Esophagus muscularis mucosa (tissue), 4 donors: ENCODE measurements at places on chromosomes 13 and 19. TPM values are rescaled to one million over a fixed set of nuclear protein-coding genes. Genes with fewer than 3 reads are reported as not detected.

GRCh38 chr19:3863648-3864047 is 5.2 kb downstream of the ZFR2 start:
- no peak for DNase-seq
- H3K27me3 ChIP-seq = peaks cover 6% of the 10 kb centered on the region
- no peak overlapping the region for H3K27ac ChIP-seq
- no peak overlapping the region for H3K4me3 ChIP-seq
- peaks cover 2% of the 10 kb centered on the region for H3K4me1 ChIP-seq
- no peaks in the 10 kb centered on the region for H3K36me3 ChIP-seq

DNA sequence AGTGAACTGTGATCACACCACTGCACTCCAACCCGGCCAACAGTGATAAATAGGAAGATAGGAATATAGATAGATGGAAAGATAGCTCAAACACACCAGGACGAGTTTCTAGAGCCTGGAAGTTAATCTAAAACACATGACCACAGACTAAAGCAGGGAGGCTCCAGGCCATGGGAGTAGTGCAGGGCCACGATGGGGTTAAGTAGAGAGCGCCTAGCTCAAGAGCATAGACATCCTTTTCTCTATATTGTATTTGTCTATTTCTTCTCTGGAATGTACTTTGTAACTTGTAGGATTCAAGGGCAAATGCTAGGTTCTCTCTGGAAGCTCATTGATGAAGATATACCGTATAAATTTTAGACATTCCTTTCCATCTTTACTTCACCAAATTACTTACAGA is 69.6 kb downstream of the ZAR1L start:
- H3K27ac ChIP-seq = no peak overlapping the region
- DNase-seq = no peak
- H3K4me1 ChIP-seq = peaks cover 29% of the 10 kb centered on the region
- peaks cover 10% of the 10 kb centered on the region for H3K36me3 ChIP-seq
- no peaks in the 10 kb centered on the region for H3K27me3 ChIP-seq

GRCh38 chr13:30026093-30026492 is 175.7 kb upstream of the UBL3 start:
- no peak for DNase-seq
- H3K27me3 ChIP-seq = no peaks in the 10 kb centered on the region
- H3K27ac ChIP-seq = no peak overlapping the region

- no peaks in the 10 kb centered on the region for H3K4me1 ChIP-seq
- DNase-seq = no peak
- no peaks in the 10 kb centered on the region for H3K36me3 ChIP-seq
These were observed 2792.1 kb downstream of the PCDH9 start for GRCh38 chr13:64438084-64438483.

- H3K4me3 ChIP-seq = no peak overlapping the region
- H3K27ac ChIP-seq = no peak overlapping the region
- no peaks in the 10 kb centered on the region for H3K27me3 ChIP-seq
These were observed 38.3 kb upstream of the CEACAM20 start for GRCh38 chr19:44567745-44568144.

DNA sequence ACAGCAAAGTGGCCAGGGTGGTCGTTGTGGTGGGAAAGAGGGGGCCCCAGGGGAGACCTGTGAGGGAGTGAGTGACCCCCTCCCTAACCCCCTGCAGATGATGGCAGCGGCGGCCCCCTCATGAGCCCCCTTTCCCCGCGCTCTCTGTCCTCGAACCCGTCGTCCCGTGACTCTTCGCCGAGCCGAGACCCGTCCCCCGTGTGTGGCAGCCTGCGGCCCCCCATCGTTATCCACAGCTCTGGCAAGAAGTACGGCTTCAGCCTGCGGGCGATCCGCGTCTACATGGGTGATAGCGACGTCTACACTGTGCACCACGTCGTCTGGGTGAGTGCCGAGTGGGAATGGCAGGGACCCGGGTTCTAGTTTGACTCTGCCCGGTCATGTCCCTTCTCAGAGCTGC is 8.1 kb upstream of the PIK3R2 start:
- no peaks in the 10 kb centered on the region for H3K4me1 ChIP-seq
- H3K4me3 ChIP-seq = no peak overlapping the region
- no peak overlapping the region for H3K27ac ChIP-seq
- DNase-seq = no peak

GRCh38 chr13:56864451-56864850 is 276.3 kb upstream of the PRR20A start:
- DNase-seq = no peak
- no peak overlapping the region for H3K4me3 ChIP-seq
- H3K27me3 ChIP-seq = no peaks in the 10 kb centered on the region
- H3K4me1 ChIP-seq = no peaks in the 10 kb centered on the region

Gene NOVA2
- 4.6 TPM for total RNA-seq

DNA sequence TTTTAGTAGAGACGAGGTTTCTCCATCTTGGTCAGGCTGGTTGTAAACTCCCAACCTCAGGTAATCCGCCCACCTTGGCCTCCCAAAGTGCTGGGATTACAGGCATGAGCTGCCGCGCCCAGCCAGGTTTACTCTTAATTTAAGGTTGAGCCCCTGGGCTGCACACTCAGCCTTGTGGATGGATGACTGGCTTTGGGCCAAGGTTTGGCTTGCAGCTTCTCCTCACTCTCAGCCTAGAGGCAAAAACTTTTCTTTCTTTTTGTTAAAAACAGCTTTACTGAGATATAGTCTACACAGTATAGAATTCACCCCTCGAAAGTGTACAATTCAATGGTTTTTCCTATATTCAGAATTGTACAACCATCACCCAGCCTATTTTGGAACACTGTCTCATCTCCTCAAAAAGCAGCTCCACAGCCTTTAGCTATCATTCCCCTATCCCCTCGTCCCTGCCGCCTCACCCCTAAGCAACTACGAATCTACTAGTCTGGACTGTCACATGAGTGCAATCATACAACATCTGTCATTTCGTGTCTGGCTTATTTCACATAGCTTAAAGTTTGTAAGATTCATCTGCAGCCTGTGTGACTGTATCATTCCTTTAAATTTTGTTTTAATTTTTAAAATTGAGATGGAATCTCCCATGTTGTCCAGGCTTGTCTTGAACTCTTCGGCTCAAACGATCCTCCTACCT is 14.5 kb upstream of the TSPAN16 start:
- peaks cover 4% of the 10 kb centered on the region for H3K4me1 ChIP-seq
- H3K27ac ChIP-seq = no peak overlapping the region
- no peak for DNase-seq
- H3K36me3 ChIP-seq = no peaks in the 10 kb centered on the region

Gene TMPRSS9
- 0.17 TPM for total RNA-seq

Gene CFAP97D2
- not detected for total RNA-seq

GRCh38 chr19:46639358-46640182 is 3.6 kb upstream of the GNG8 start:
- H3K27ac ChIP-seq = peak overlapping the region; percentile 88
- H3K36me3 ChIP-seq = no peaks in the 10 kb centered on the region

DNA sequence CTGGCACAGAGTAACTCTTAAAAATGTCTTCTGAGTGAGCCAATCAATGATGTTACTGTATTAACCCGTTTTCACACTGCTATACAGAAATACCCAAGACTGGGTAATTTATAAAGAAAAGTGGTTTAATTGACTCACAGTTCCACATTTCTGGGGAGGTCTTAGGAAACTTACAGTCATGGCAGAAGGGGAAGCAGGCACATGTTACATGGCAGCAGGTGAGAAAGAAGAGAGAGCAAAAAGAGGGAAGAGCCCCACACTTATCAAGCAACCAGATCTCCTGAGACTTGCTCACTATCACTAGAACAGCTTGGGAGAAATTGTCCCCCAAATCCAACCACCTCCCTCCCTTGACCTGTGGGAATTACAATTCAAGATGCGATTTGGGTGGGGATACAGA is 97.6 kb upstream of the MIR17HG start:
- H3K27me3 ChIP-seq = no peaks in the 10 kb centered on the region
- no peaks in the 10 kb centered on the region for H3K4me1 ChIP-seq

DNA sequence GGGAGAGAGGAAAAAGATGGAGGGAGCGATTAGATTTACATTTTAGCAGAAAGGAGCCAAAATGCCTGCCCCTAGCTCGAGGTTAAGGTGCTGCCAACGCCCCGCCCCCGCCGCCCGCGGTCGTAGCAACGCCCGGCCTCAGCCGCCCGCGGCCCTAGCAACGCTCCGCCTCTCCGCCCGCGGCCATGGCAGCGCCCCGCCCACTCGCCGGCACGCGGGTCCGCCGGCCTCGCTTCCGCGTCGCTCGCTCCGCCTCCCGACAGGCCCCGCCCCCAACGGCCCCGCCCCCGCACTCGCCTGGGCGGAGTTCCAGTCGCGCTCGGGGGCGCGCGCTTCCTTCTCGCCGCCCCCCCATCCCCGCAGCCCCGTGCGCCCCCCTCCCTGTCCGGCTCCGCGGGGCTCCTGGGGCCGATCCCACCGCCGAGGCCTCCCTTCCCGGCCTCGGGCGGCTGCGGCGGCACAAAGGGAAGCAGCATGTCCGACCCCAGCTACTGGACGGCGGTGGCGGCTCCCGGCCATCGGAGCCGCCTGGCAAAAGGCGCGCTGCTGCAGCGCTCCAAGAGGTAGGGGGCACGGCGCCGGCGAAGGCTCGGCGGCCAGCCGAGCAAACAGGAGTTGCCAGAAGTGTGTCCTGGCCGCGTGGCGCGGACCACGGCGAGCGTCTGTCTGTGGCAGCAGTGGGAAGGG is 20.3 kb downstream of the MAST3 start:
- no peaks in the 10 kb centered on the region for H3K36me3 ChIP-seq
- peak; percentile 95 for DNase-seq
- H3K27me3 ChIP-seq = no peaks in the 10 kb centered on the region
- H3K4me1 ChIP-seq = peaks cover 28% of the 10 kb centered on the region
- peak overlapping the region; percentile 77 for H3K27ac ChIP-seq

- H3K36me3 ChIP-seq = no peaks in the 10 kb centered on the region
- no peak for DNase-seq
- H3K27ac ChIP-seq = no peak overlapping the region
These were observed 1173.7 kb upstream of the PRR20A start for GRCh38 chr13:55967055-55967454.

DNA sequence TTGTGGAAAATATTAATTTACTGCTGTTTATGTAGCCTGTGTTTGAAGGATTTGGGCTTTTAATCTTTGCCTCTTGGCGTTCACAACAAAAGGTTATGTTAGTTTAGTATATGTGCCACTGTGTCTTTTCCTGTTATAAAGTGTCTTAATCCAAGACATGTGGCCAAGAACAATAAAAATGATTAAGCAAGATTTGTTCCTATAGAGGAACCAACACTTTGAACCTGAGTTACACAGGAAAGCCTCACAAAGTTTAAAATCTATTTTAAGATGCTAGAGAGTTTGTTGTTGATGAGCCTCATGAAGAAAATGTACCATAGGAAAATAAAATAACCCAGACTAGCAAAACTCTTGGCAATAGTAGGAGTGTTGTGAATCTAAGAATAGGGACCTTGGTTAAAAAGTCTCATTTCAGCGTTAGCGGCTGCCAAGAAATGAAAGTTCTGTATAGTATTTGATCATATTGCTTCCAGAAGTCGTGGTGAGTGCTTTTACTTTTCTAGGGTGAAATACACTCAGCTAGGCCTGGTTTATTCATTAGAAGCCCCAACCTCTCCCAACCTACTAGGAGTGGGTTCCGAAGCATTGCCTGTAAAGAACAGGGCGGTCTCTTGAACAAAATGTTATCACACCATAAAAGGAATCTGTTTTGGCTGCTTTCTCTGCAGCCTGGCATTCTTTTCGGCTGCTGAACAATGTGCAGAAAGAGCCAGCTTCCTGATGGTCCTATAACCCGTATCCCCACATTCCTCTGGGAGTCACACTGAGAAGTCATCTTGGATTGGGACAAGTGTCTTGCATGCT is 102.6 kb downstream of the LRCH1 start:
- DNase-seq = no peak
- H3K4me3 ChIP-seq = peak overlapping the region; percentile 28
- peaks cover 49% of the 10 kb centered on the region for H3K4me1 ChIP-seq
- no peaks in the 10 kb centered on the region for H3K27me3 ChIP-seq
- no peaks in the 10 kb centered on the region for H3K36me3 ChIP-seq

GRCh38 chr19:40502647-40503319 is 36.0 kb downstream of the SPTBN4 start:
- H3K36me3 ChIP-seq = no peaks in the 10 kb centered on the region
- H3K27ac ChIP-seq = no peak overlapping the region
- no peaks in the 10 kb centered on the region for H3K27me3 ChIP-seq
- no peaks in the 10 kb centered on the region for H3K4me1 ChIP-seq
- H3K4me3 ChIP-seq = no peak overlapping the region
- no peak for DNase-seq

DNA sequence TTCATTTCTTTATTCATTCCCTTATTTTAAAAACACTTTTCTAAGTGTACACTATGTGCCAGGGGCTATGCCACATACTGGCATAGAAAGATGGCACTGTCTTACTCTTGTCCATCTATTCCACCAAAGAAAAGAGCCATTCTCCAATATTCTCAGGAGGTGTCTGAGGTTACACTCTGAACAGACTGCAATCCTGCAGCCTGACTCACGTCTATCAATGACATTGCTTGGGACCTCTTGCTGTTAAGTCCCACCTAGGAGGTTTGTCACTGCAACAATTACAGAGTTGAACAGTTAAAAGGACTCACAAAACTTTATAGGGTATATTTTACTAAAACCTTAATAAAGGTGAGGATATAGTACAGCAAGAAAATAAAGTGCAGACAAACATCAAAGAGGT is 512.9 kb upstream of the HTR2A start:
- H3K27me3 ChIP-seq = no peaks in the 10 kb centered on the region
- H3K36me3 ChIP-seq = no peaks in the 10 kb centered on the region
- no peak overlapping the region for H3K4me3 ChIP-seq
- no peaks in the 10 kb centered on the region for H3K4me1 ChIP-seq
- no peak for DNase-seq
- no peak overlapping the region for H3K27ac ChIP-seq

Gene SLC5A5
- total RNA-seq = 0.17 TPM

DNA sequence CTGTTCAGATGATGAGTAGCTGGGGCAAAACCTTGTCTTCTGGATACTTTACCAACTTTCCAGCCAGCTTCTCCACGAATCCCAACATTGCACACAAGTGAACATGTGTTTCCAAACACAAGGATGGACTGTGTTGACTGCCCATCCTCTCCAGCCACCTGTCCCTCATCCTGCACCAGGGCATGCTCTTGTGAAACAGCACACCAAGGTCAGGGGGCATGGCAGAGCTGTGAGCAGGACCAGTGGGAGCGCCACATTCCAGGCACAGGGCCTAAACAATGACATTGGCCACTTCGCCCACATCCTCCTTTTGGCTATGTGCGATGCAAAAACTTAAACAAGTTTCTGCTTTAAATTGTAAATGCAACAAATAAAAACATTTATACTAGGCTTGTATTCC is 105.5 kb downstream of the IRS2 start:
- no peak overlapping the region for H3K4me3 ChIP-seq
- no peak overlapping the region for H3K27ac ChIP-seq
- H3K4me1 ChIP-seq = peaks cover 7% of the 10 kb centered on the region
- peak; percentile 50 for DNase-seq
- no peaks in the 10 kb centered on the region for H3K27me3 ChIP-seq

Gene PLPP2
- 9.1 TPM for total RNA-seq
